ENCODE measurements at places on chromosomes 6 and 20.

DNA sequence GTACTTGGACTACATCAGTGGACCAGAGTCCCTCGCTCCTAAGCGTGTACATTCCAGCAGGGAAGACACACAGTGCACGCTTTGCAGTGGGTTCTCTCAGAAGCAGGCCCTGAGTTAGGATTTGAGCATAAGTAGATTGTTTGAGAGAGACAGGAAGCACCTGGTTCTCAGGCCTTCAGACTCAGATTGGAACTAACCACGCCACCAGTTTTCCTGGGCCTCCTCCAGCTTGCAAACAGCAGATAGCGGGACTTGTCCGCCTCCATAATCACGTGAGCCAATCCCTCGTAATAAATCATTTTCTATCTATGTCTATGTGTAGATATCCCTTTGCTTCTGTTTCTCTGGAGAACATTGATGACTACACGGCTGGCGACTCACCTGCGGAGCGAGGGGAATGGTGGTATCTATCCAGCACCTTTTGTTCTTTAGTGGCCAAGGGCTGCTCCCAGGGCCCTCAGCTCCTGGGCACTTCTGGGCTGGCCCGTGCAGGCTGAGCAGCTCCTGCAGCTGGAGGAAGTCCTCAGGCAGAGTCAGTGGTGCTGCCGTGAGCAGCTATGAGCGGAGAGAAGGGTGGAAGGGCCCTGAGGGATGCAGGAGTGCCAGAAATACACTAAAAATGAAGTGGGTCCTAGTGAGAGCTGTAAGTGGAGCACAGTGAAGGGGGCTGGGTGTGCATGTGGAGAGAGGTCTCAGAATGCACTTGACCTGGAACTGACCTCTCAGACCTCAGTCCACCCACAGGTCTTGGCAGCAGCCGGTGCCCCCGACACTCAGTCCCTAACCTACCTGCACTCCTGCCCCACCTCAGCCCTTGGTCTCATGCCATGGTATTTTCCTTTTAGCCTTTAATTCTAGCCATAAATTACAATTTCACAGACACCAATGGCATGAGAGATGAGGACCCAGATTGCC lies 76.9 kb downstream of the STK35 start:
- no peak for DNase-seq

DNA sequence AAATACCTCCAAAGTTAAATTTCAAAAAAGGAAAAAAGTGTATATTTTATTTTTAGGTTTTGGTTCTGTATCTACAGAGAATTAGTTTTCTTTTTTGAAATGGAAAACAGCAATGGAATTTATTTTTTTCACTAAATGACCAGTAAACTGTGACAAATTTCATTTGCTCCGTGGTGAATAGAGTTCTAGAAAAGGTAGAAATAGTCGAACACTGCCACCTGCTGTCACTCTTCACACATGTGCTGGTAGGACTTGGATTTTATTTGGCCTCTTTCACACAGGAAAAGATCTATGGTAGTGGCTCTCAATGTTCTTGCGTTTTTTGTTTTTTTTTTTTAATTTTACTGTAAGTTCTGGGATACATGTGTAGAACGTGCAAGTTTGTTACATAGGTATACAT lies 312.5 kb downstream of the EYA4 start:
- DNase-seq = peak; percentile 58

DNA sequence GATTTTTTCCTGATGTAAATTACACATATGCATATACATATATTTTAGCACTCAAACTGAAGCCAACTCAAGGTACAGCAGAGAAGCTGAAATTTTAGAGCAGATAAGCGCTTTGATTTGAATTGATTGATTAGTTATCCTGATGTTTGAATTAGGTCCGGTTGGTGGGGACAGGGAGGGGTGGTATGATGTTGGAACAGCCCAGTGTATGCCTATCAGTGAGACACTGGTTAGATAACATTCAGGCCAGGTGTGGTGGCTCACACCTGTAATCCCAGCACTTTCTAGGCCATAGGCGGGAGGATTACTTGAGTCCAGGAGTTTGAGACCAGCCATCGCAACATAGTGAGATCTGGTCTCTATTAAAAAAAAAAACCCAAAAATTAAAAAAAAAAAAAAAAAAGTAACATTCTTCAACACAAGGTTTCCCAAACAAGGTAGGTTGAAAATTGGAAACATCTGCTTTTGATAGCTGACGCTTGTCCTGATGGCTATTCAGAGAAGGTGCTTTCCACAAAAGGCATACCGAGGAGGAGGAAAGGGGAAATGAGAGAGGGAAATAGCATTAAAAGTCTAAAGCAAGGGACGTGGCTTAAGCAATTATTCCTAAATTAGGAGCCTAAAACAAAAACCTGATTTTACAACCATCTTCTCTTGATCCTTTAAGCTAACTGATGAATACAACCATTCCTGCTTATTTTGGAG lies 288.4 kb upstream of the JARID2 start:
- no peak for DNase-seq

- peak; percentile 76 for DNase-seq
Measured at GRCh38 chr6:144405163-144405562, 120.0 kb downstream of the UTRN start.

GRCh38 chr6:150028799-150029198 lies 3.5 kb upstream of the RAET1L start:
- DNase-seq = no peak

- DNase-seq = no peak
Measured at GRCh38 chr6:86888301-86888700, 49.0 kb upstream of the HTR1E start.

- peak; percentile 39 for DNase-seq
Measured at GRCh38 chr6:16950302-16950701, 151.5 kb upstream of the STMND1 start.

DNA sequence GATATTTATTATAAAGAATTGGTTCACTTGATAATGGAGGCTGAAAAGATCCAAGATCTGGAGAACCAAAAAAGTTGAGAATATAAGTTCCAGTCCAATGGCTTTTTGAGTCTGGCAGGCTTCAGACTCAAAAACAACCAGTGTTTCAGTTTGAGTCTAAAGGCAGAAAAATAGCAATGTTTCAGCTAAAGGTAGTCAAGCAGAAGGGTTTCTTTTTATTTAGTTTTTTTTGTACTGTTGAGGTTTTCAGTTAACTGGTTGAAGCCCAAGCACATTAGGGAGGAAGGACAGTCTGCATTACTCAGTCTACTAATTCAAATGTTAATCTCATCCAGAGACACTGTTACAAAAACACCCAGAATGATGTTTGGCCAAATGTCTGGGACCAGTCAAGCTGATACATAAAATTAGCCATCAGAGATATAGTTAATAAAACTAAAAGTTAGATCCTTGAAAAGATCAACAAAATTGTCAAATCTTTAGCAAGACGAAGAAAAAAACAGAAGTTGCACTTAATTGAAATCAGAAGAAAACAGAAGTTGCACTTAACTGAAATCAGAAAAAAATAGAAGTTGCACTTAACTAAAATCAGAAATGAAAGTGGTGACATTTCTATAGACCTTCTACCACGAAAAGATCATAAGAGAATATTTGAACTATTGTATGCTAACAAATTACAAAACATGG lies 980.3 kb upstream of the FLRT3 start:
- no peak for DNase-seq

DNA sequence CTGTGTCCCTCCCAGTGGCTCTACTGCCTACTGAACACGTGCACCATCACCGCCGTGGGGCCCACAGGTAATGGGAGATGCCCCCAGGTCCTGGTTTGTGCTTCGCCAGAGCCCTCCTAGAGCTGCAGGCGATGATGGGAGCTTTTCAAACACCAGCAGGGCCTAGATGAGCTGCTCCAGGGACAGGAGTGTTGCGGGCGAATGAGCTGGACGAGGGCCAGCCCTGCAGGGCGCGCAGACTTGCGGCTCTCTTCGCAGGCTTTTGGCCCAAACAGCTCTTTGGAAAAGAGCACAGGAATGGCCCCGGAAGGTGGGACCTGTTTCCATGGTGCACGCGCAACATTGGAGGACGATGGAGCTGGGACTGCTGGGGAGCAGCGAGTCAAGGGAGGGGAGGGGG lies 409.3 kb upstream of the SULF2 start:
- DNase-seq = no peak

GRCh38 chr20:49612127-49612738 lies 44.3 kb upstream of the PTGIS start:
- no peak for DNase-seq

GRCh38 chr6:161414707-161415106 lies 140.8 kb upstream of the AGPAT4 start:
- no peak for DNase-seq

GRCh38 chr6:159654483-159655098 lies 38.5 kb downstream of the SOD2 start:
- DNase-seq = peak; percentile 63

DNA sequence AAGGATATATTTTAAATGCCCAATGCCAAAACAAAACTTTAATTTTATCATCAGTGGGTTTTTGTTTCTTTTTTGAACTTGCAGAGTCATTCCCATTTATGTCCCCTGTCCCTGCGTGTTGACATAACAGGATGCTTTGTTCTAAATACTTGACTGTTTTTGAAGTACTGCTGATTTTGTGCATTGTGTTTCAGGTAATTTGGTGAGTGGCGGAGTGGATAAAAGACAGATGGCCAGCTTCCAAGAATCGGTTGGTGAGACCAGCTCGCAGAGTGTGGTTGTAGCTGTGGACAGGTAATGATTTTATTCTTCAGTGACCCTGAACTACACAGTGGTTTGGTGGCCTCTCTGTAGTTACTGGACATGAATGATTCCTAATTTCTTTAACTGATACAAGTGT lies 50.5 kb upstream of the CSE1L start:
- no peak for DNase-seq

DNA sequence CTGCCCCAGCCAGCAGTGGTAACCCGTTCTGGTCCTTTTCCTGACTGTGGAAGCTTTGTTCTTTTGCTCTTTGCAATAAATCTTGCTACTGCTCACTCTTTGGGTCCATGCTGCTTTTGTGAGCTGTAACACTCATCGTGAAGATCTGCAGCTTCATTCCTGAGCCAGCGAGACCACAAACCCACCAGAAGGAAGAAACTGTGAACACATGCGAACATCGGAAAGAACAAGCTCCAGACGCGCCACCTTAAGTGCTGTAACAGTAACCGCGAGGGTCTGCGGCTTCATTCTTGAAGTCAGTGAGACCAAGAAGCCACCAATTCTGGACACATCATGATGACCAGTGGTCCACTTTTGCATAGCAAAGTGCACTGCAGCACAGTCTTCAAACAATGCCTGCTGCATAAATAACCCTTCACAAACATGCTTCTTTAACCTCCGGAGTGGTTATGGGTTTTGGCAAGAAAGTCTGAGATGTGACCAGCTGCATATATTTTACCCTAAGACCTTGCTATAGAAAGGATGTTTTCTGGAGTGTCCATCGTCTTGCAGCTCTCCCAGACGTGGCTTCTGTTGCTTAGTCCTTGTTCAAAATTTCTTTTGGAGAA lies 8.9 kb upstream of the MUC22 start:
- DNase-seq = no peak

DNA sequence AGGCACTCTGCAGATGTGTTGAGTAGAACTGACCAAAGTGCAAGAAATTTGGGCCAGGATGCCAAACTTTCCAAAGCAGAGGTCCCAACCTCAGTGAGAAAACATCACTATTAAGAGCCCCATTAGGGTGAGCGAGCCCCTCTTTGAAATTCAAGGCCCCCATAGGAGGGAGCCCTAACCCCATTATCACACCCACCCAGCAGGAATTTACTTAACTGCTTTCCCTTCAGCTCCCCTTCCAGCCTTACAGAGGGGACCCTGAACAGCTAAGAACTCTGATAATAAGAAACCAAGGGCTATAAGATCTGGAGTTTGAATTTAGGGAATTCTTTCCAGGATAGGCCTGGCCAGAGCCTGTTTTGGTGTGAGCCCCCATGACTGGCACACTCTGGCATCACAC lies 130.6 kb downstream of the NFATC2 start:
- DNase-seq = no peak

DNA sequence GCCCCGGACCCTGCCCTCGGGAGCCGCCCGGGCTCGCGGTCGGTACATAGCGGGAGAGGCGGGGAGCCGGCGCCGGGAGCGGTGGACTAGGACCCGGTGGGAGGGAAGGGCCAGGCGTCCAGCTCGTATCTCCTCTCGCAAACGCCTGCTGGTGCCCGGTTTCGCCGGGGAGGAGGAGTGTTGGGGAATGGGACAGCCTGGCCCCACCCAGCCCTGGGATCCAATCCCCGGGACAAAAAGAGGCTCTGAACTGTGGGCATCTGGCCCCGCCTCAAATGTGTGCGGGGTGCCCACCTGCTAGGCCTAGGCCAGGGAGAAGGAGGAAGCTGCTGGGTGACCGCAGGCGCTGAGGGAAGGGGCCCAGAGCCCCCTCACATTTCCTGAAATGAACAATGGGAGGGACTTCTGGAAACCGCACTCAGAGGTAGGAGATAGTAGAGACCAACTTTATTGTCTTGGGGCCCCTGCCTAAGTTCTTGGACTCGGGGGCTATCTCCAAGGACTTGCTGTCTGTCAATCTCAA lies at the start of gene KCNK17:
TSS of gene KCNK17 (minus strand) at position 147 of the 523 bp plus-strand sequence. CDS start at position 48, 99 bp downstream.
- no peak for DNase-seq

GRCh38 chr20:59818911-59819310 lies 114.5 kb downstream of the SYCP2 start:
- no peak for DNase-seq

GRCh38 chr6:43077981-43078511 lies 1.9 kb downstream of the PTK7 start:
- peak; percentile 76 for DNase-seq

- no peak for DNase-seq
Measured at GRCh38 chr6:52536424-52536916, 40.4 kb downstream of the TRAM2 start.

GRCh38 chr6:35078226-35078850 lies 62.8 kb downstream of the TCP11 start:
- DNase-seq = no peak

DNA sequence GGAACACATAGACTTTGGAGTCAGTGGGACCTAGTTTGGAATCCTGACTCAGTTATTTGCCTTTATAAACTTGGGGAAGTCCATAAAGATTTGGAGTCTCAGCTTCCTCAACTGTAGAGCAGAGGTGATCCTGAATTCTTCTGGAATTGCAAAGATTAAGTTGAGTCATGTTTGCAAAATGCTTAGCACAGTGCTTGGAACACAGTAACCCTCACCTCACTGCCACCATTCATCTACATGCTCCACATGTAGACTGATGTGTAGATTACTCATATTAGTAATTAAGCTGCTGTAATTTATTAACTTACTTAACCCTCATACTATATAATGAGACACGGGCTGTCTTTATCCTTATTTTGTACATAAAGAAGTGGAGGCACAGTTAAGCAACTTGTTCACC lies 61.4 kb downstream of the LAMP5 start:
- no peak for DNase-seq
